ENCODE measurements at places on chromosomes 5 and 9.
A peak's percentile ranks its signal among the peaks of the same experiment; 100 is the strongest.

- peak; percentile 32 for DNase-seq
Observed at GRCh38 chr5:150582241-150583109, 58.0 kb upstream of the SYNPO start.

GRCh38 chr5:159211729-159212174 is 2.4 kb upstream of the RNF145 start:
- DNase-seq, result no peak

- peak; percentile 11 for DNase-seq
Observed at GRCh38 chr5:105554568-105555169, 1992.1 kb upstream of the NUDT12 start.

- DNase-seq, result no peak
Observed at GRCh38 chr9:91297306-91297705, 64.4 kb downstream of the AUH start.

DNA sequence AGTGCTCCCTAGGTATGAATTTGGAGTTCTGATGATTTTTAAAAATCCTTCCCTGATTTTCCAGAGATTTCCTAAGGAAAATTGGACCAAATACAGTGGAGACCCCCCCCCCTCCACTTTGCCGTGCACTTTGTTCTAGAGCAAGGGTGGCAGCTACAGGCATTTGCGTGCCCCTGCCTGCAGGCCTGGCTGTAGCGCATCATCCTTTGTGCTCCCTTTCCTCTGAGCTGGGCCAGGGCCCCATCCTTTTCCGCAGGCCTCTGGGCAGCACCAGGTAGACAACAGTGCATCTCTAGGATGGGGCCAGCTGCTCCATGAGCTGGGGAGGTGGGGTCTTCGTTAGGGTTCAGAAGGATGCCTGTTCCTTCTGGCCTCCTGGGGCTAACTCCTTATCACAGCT is 39.6 kb downstream of the TRIO start:
- DNase-seq, result no peak

DNA sequence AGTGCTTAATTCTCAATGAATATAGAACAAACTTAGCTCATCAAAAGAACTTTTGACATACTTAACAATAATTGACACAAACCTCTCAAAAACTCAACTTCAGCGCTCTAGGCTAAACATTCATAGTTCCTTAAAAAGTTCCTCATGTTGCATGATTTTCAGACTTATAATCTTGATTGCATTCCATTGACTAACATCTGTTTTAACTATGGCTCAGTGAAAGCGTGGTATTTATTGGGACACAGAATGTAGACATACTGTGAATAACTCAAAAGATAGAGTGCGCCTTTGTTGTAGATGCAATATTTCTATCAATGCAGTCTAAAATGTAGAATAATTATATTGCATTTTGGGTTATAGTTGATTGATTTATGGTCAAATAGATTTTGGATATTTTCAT is 227.1 kb upstream of the HAPLN1 start:
- DNase-seq, result no peak

GRCh38 chr5:100647461-100648230 is 112.5 kb downstream of the FAM174A start:
- peak; percentile 24 for DNase-seq

DNA sequence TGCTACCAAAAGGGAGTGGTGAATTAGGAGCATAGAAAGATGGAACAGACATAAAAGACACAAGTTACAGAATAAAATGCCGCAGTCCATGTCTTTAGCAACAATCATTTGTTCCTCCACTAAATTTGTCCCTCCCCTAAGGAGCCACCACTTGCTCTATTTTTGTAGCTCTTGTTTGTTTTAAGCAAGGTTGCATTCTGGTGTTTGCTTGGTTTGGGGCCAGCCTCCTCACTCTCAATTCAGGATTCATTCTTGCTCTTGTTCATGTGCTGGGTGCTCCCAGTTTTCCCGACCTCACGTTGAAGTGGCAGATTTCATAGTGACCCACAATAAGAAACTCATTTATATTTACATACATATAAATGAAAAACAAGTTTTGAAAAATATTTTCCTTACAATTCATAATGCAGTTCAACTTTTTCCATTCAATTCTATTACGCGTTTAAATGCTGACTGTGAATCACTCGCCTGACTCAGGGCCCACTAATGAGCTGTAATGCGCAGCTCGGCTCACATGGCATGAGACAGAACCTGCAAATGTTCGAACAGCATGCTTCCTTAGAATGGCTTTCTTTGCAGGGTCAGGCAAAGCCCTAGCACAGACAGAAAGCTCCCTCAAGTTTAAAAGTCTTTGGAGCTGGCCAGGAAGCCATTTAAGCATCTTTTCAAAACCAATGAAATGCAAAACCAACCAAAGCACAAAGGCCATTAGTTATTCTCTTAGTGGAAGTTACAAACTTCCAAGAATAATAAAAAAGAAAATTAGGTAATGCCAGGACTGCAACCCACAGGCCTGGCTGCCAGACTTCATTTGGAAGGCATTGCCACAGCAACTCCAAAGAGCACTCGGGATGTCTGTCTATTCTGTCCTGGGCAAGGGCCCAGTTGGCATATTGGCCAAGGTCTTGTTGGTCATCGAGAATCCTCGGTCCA is 41.7 kb downstream of the RETREG1 start:
- peak; percentile 50 for DNase-seq

DNA sequence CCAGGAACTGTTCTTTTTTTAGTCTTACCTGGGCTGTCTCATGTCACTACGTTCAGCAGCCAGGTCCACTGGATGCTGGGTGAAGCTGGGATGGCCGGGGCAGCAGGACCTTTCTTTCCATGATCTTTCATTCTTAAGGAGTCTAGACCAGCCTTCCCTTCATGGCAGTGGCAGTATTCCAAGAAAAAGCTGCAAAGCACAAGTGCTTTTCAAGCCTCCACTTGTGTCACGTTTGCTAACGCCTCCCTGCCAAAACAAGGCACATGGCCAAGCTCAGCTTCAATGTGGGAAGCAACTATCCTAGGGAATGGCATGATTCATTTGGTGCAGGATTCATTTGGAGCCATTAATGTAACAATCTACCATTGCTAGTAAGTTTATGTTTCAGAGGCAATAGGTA is 94.8 kb downstream of the RCL1 start:
- no peak for DNase-seq

- DNase-seq, result peak; percentile 90
Observed at GRCh38 chr9:131228988-131229387, 47.3 kb downstream of the FAM78A start.

DNA sequence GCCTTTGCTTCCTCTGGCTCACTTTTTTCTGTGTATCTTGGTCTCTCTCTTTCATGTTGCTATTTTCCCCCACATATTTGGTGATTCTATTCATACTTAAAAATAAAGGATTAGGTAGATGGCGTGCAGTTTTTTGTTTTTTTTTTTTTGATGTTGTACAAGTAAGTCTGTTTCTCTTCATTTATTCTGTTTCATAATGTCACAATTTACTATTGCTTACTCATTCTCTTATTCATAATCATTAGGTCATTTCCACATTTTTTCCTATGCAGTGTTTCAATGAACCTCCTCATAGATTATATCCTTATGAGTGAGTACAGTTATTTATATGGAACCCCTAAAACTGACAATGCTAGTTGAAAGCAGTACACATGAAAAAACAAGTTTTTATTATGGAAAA is 136.3 kb downstream of the APBA1 start:
- DNase-seq, result no peak

DNA sequence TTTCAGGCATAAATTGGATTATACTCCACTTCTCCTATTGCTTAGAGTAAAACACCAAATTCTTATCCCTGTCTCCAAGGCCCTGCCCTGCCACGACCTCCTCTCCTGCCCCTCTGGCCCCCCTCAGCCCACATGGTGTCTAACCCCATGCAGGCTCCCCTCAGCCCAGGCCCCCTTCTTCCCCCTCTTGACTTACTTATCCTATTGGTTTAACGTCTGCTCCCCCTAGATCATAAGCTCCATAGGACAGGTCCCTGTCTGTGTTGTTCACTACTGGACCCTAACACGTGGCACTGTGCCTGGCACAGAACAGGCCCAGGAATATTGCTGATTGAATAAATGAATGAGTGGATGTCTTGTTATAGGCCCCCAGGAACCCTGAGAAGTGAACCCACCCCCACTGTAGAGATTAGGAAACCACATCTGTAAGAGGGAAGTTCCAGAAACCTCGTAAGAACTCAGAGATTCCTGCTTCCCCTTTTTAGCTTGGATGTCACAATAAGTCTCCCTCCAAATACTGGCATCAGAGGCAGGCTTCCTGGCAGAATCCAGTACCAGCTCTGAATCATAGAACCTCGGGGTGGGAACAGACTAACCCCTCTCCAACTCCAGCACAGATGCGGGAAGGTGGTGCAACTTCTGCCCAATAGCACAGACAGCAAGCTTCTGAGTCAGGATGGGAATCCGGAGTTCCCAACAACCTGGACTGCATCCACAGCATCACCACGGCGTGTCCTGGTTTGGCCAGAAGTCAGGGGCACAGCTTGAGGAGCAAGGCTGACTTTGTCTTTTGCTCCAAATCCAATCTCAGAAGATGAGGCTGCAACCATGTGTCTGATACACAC is 31.5 kb downstream of the HRH2 start:
- peak; percentile 71 for DNase-seq

GRCh38 chr5:169384661-169385060 is 83.7 kb upstream of the SLIT3 start:
- no peak for DNase-seq

DNA sequence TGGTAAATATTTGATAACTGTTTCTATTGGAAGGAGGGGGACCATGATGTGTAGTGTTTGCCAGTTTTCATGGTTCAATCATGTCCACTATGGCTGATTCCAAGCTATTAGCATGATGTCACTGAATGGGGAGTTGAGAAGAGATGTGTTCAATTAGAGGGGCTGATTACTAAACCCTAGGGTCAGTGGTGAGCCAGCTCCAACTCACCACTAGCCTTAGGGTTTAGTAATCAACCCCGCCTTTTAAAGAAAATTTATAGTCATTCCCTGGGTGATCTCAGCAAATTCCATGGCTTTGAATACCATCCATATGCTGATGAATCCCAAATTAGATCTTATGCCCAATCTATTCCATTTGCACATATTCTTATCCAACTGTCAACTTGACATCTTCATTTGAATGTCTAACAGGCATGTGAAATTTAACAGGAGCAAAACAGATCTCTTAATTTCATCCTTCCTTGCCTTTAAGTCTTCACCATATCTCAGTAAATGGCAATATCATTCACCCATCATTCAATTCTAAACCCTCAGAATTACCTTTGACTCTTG is 98.8 kb downstream of the GCNT1 start:
- peak; percentile 51 for DNase-seq

Measured in cardiac fibroblast (primary cell).